CD4-positive, alpha-beta T cell treated with Interferon gamma for 1 hour (primary cell): ENCODE measurements at places on chromosomes 1 and 21.
A peak's percentile ranks its signal among the peaks of the same experiment; 100 is the strongest.

DNA sequence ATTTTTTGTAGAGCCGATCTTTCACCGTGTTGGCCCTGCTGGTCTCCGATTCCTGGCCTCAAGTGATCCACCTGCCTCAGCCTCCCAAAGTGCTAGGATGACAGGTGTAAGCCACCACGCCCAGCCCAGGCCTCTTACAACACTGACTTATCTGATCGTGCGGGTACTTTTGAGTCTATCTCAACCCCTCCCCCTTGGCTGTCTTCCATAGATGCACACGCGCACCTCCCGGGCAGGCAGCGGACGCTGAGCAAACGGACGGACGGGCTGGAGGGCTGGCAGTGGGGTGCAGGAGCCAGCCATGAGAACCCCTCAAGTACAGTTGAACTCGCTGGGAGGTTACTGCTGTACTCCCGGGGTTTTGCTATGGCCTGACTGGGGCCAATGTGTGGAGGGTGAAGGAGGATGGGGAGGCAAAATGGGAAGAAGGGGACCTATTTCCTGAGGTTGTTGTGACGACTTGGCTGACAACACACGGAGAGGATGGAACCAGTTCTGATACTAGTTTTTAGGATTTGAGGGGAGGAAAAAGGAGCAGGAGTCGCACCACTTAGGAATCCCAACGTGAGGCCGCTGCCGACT, 959 bp downstream of the CD58 start:
- DNase-seq: peak; percentile 38

GRCh38 chr1:228206582-228207351, 1.1 kb upstream of the OBSCN start:
- no peak for DNase-seq

- DNase-seq: no peak
Measured at GRCh38 chr1:160474392-160475242, 48.4 kb downstream of the SLAMF6 start.

DNA sequence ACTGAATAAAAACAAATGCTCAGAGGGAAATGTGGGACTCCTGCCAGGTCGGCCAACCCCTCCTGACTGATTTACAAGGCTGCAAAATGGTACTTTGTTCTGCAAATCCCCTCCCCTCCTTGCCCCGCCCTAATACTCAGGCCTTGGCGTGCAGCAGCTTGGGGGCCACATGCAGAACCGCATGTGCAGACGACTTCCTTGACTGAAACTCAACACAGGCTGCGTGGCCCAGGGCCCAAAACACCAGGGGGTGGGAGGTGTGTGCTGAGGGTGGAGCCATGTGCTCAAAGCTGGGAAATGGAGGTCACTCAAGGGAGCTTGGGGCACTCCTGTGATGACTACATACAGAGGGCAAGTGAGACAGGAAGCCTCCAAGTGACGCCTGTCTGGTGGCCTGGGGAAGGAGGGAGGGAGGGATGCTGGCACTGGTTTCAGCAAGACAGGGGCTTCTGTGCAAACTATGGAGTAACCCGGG, 87.2 kb downstream of the MRPL37 start:
- DNase-seq: peak; percentile 63

DNA sequence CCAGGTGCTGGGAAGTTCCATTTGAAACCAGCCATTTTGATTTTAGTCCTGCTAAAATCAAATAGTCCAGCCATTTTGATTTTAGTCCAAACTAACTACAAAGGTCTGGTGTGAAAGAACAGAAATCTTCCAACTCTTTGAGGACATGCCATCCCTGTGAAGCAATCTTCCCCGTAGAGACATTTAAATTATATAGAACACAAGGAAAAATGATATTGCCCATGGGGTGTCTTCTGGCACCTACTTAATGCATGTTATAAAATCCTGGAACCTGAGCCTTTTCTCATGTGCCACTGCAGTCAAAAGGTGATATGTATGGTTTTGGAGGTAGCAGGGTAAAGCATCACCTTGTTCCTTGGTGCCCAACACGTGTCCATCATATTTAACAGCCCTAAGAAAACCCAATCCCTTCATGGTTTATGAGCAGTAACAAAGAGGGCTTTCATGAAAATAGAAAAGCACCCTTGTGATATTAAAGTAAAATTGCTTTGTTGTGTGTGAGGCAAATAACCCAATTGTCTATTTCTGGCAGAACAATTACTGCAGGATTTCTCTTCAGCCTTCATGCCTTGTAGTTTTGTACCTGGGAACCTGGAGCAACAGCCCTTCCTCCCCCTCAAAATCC, 26.3 kb downstream of the ANGPTL7 start:
- DNase-seq: no peak

GRCh38 chr1:32341186-32341757, 5.2 kb upstream of the MARCKSL1 start:
- no peak for DNase-seq

- no peak for DNase-seq
Measured at GRCh38 chr1:204634260-204634910, 51.2 kb downstream of the LRRN2 start.

DNA sequence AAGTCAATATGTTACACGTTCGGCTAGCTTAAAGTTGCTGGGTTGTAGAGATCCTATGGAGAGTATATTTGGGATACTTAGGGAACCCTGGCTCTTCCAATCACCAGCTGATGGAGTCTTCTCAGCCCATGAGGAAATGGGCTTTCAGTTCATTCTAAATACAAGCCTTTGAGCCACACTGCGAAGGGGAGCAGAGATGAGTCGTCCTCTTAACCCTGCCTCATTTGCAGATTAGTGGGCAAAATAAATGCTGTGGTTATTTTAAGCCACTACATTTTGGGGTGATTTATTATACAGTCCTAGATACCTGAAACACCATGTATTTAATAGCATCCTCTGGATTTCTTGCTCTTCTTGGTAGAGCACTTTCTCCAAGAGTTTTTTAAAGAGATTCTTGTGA, 19.0 kb upstream of the VCAM1 start:
- DNase-seq: no peak

DNA sequence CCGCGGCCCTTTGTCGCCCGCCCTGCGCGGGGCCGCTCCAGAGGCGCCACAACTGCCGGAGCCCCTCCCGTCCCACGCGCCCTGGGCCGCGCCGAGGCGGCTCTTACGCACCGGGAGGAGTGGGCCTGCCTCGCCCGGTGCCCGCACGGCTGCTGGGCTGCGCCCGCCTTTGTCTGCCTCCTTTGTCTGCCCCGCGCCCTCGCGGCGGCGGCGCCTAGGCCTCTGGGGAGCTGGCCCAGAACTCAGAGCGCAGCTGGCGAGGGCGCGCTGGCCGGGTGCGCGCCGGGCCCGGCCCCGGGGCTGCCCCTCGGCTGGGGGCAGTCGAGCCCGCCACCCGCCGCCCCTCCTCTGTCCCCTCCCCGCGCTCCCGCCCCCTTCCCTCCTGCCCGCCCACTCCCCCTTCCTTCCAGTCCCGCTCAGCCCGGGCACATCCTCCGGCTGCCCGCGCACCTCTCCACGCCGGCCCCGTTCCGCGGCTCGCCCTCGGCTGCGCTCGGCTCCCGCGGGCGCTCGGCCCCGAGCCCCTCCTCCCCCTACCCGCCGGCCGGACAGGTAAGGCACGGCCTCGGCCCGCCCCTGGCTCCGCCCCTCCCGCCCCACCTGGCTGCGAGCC, at the start of gene DRAXIN:
Gene DRAXIN, plus strand, starts transcription at position 409 of the 613 bp plus-strand sequence. CDS start 14,549 bp downstream, outside the sequence.
- no peak for DNase-seq

GRCh38 chr21:32132881-32133280, 146.0 kb downstream of the MIS18A start:
- no peak for DNase-seq

DNA sequence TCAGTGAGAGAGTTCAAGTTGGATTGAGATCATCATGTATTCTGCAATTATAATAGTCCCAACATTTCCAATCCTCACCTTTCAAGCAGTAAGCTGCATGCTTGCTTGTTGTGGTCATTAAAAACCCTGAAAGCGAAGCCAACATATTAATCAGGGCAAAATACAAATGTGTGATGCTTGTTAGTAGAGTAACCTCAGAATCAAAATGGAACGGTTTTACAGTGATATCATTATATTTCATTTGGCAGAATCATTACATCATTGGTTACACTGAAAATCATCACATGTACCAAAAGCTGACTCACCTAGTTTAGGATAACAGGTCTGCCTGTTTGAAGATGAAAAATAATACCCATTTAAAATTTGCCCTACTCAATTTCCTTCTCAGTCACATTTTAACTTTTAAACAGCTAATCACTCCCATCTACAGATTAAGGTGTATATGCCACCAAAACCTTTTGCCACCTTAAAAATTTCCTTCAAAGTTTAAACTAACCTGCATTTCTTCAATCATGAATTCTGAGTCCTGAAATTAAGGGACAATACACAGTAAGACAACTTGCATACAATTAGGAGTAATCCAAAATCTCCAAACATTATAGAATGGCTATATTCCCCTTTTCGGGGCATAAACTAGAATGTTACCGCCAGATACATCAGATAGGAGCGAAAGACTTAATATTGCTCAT, 3.5 kb downstream of the GAS5 start:
- DNase-seq: no peak

DNA sequence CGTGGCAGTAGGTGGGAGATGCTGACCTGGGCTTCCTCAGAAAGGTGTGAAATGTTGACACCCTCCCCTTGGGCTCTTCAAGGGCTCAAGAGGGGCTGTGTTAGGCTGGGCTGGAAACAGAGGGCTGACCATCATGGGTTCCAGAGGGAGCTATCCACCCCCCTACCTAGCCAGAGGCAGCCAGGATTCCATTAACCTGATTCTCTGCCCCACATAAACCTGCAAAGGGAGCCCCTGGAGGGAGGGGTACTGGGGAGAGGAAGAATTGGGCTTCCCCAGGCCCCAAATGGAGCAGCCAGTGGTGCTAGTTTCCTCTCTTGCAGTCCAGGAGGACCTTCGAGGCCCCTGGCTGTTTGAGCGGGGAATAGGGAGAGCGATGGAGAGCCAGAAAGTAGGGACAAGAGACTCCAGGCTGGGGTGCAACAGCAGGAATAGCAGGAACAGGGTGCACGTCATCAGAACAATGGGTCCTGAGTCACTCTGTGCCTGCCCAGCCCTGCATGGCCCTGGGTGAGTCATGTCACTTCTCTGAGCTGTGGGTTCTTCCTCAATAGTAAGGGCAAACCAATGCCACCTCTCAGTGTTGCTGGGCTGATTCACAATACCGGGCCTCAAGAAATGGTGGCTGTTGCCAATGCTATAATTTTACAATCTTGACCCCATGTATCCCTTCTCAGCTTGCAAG, 121.2 kb downstream of the EPHB2 start:
- peak; percentile 53 for DNase-seq

GRCh38 chr1:214983126-214983869, 99.2 kb upstream of the KCNK2 start:
- no peak for DNase-seq

- no peak for DNase-seq
Measured at GRCh38 chr1:69585666-69586065, 17.9 kb downstream of the LRRC7 start.

DNA sequence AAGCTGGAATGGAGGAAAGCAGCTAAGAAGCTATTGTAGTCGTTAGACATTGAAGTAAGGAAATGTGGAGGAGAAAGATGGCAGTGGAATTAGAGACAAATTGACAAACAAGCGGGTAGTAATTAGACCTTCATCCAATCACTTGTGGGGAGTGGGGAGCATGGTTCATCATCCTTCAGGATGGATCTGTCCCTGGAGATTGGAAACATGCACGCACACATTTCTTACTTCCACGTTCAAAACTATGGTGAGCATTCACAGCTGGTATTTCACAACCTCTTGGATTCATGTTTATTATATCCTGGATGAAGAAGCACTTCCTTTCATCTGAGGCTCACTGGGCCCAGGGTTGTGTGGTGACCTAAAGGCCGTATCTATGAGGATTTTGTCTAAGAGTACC, 188.1 kb downstream of the ST6GALNAC3 start:
- no peak for DNase-seq

DNA sequence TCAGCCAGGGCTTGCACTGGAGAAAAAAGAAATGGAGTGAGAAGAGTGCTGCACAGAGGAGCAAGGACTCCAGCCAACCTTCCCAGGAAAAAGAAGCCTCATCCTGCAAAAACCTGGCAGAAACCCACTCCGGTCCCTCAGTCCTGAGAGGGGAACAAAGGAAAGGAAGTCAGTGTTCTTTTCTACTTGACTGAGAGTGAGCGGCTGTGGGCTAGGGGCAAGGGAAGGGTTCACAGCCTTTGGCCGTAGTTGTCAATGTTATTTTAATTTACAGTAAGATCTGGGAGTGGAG, 8.9 kb upstream of the GOLT1A start:
- no peak for DNase-seq

DNA sequence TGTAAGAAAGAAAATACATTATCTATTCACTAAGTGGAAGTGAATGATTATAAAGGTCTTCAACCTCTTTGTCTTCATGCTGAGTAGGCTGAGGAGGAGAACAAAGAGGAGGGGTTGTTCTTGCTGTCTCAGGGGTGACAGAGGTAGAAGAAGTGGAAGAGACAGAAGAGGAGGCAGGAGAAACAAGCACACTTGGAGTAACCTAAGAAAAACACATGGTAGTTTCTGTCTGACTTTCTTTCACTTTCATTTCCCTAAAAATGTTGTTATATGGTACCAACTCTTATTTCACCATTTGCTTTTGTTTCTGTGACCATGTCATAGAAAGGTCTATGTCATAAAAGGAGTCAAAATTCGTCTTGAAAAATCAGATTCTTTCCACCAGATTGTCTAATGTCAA, 696.6 kb upstream of the BRINP3 start:
- DNase-seq: no peak

GRCh38 chr1:1956101-1956500, 37.0 kb upstream of the TMEM52 start:
- DNase-seq: no peak

GRCh38 chr1:203772836-203773235, 7.9 kb downstream of the LAX1 start:
- DNase-seq: no peak

DNA sequence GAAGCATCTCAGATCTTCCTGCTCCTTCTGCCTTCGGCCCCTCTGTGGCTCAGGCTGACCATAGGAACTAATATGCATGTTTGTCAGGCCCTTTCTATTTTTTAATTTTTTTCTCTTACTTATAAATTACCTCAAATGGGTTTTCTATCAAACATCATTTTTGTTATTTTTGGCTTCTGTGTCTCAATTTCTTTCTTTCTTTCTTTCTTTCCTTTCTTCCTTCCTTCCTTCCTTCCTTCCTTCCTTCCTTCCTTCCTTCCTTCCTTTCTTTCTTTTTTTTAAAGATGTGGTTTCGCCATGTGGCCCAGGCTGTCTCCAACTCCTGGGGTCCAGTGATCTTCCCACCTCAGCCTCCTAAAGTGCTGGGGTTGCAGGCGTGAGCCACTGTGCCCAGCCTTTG, 36.2 kb upstream of the TLR5 start:
- DNase-seq: no peak

GRCh38 chr1:116737020-116737854, 17.0 kb upstream of the CD2 start:
- DNase-seq: peak; percentile 78

DNA sequence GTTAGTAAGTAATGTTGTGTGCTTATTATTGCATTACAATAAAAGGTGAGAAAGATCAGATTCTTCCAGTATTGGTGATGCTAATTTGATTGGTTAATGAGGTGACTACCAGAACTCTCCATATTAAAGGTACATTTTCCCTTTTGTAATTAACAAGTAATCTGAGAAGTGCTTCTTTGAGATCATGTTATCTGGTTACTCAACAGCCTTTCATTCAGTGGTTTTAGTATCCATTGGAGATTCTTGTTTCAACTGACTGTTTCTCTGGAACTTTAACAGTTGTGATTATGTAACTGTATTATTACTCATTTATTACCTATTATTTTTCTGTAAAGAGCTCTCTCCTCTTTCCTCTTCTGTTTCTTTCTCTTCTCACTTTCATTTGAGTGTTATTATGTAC, 86.7 kb downstream of the PEX14 start:
- DNase-seq: no peak

- no peak for DNase-seq
Measured at GRCh38 chr1:181104042-181104789, 15.7 kb downstream of the IER5 start.
